ENCODE measurements at places on chromosomes 7 and 10.

GRCh38 chr7:111424768-111425167 lies 137.5 kb downstream of the IMMP2L start:
- DNase-seq: no peak

DNA sequence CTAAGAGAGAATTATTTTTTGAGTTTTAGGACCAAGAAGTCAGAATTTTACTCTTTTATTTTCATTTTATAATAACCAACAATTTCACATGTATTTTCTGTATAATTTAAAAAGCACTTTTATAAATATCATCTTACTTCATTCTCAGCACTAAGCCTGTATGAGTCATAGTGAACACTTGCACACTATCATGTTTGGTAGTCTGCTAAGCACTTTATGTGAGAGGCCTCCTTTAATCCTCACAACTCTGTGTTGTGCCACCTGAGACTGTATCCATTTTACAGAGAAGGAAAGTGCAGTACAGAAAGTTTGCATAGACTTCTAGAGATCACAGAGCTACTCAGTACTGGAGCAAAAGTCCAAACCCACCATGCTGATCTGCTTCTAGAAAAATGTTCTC lies 939.6 kb downstream of the NRG3 start:
- no peak for DNase-seq

- DNase-seq: no peak
Measured at GRCh38 chr10:31816318-31816717, 112.3 kb downstream of the ARHGAP12 start.

- no peak for DNase-seq
Measured at GRCh38 chr10:24706479-24707118, 17.1 kb downstream of the ARHGAP21 start.

- peak; percentile 68 for DNase-seq
Measured at GRCh38 chr7:157139111-157139809, 534 bp downstream of the UBE3C start.

GRCh38 chr10:3095373-3096139 lies 28.2 kb downstream of the PFKP start:
- DNase-seq: peak; percentile 75

GRCh38 chr10:13213163-13213562 lies 21.0 kb downstream of the UCMA start:
- DNase-seq: no peak

DNA sequence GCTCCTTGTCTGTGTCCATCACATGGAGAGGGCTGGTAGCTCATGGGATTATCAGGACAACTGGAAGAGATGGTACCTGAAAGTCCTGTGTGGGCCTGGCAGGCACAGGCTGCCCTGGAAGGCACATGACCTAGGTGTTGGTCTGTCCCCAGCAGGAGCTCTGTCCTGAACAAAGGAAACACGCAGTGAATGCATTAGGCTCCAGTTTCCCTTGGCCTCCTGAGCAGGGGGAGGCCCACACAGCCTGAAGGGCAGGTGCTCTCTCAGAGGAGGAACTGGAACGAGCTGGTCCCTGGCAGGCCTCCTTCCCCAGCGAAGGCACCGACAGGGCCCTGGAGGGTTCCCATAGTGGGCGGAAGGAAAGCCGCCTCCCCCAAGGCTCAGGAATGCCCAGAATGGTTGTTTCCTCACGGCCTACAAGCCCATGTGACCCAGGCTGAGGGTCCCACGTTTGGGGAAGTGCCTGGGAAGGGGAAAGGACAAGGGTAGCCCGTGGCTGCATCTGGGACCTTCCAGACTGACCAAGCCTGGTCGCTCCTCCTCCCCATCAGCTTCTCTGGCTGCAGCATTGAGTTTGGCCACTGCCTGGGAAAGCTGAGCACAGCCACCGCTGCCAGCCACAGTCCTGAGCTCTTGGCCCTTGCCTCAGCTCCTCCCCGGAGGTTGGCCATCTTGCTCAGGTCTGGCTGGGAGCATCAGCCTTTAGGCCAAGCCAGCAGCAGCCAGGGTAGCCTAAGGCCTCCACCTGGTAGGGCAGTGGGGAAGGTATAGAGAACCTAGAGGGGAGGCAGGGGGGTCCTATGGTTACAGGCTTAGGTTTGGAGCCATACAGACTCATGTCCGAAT lies 21.8 kb downstream of the CXCL12 start:
- no peak for DNase-seq

- no peak for DNase-seq
Measured at GRCh38 chr7:94391726-94392392, 2.8 kb upstream of the COL1A2 start.

DNA sequence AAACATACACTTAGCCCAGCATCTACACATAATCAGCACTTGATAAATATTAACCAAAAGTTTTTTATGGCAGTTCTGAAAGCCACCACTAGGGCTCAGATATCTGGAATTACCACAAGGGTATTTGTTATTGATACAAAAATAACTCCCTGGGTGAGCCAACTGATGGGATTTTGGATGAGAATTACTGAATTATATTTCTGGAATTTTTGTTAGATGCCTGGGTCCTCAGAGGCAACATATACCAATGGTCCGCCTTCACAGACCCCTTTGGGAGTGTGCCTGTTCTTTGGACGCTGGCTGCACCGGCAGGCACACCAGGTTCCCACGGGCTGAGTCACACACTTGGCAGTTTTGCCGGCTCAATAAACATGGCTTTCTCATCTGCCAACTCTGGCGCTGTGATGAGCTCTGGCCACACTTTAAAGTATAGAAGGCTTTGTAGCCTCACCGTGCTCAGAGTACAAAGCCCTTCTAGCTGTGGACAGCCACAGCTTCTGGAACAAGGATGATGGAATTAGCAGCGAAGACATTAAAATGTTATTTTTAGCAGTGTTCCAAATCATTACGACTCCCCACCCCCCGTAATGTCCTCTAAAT lies 24.5 kb upstream of the EEPD1 start:
- peak; percentile 60 for DNase-seq

DNA sequence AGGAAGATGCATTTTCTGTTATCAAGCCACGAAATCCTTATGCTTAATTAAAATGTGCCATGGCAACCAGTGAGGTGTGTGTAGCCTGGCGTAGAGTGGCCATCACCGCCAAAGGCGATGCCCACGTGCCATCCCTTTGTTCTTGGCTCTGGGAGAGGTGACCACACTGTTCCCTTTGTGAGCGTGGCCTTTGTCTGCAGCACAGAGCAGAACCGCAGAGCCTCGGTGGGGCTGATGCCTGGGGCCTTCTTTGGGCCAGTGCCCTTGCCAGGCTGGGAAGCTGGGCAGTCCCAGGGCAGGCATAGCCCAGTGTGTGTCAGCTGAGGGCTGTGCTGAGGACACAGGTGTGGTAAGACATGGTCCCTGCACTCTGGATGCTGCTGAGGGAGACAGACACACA lies 48.3 kb downstream of the BUB3 start:
- DNase-seq: no peak

DNA sequence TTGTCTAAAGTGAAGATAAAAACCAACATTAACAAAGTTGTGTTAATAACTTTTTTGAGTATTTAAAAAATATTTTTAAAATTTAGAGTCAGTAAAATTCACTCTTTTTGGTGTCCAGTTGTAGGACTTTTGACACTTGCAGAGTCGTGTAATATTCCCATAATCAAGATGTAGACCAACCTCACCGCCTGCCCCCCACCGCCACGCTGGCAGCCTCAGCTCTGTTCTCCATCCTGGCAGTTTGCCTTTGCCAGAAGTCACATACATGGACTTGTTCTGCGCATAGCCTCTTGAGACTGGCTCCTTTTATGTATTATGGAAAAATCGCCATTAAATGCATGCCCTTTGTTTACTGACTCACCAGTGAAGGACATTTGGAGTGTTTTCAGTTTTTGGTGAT lies 27.3 kb upstream of the SYCE1 start:
- no peak for DNase-seq

DNA sequence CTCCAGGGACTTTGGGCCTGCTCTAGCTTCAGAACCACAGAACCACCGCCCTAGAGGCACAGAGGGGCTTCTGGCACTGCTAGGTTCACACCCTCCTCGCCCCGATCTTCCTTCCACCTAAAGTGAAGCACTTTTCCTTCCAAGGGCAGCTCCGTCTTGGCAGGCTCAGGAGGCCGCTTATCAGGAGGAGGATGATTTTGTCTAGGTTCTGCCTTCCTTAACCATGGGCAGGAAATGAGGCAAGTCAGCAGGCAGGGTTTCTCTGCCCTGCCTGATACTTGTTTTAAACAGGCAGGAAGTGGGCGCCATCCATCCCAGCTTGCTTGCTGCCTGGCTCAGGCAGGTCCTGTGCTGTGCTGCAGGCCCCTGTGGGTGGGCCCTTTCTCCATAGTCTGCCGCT lies 8.3 kb upstream of the ATP6V0E2 start:
- DNase-seq: peak; percentile 55

DNA sequence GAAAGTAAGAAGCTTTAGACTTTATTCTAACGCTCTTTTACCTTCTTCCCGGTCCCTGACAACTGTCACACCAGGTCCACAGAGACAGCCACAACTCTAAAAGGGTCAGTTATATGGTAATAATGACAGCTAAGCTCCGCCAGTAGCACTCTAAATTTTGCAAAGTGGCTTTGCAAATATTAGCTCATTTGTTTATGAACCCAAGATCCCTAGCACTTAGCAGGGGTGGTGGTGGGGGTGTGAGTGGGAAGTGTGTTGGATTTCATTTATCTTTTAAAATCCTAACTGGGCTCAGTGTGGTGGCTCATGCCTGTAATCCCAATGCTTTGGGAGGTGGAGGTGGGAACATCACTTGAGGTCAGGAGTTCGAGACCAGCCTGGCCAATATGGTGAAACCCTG lies 34.8 kb upstream of the SDK1 start:
- DNase-seq: no peak

DNA sequence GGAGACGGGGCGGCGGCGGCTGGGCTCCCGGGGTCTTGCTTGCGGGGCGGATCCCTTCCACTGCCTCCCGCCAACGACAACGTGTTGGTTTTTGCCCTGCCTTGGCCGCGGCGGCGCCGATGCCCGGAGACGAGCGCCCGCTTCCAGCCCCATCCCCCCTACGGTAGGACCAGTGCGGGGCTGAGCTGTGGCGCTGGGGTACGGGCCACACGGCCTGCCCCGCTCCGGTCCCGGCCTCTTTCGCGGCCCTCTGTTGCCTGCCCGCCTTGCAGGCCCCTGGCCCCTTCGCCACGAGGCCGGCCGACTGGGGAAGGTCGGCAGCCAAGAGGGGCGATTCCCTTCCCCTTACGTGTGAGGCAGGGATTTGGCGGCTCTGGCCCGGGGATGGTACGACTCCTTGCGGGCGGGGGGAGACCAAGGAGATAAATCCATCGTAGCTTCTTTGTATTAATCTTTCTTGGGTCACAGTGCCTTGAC lies 488 bp downstream of the EIF4H start:
- peak; percentile 33 for DNase-seq

DNA sequence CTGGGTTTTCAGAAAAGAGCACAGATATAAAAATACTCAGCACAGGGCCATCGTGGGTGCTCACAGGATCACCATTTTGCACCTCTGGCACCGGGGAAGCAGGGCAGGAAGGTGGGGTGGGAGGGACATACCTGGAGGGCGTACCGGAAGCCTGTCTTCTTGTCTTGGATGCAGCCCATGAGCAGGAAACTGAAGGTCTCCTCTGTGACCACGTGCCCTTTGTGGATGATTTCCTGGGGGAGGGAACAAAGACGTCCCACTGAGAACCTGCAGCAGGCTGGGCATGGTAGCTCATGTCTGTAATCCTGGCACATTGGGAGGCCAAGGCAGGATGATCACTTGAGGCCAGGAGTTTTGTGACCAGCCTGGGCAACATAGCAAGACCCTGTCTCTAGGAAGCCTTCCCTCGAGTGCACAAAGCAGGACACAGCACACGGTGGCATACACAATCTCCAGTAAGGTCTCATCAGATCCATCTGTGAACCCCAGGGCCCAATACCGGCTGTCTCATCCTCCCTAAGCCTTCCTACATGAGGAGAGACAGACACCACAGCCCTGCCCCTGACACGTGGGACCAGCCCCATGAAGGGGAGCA lies 9.5 kb downstream of the PTCD1 start:
- no peak for DNase-seq

GRCh38 chr7:7236041-7236440 lies 53.7 kb downstream of the C1GALT1 start:
- DNase-seq: no peak

DNA sequence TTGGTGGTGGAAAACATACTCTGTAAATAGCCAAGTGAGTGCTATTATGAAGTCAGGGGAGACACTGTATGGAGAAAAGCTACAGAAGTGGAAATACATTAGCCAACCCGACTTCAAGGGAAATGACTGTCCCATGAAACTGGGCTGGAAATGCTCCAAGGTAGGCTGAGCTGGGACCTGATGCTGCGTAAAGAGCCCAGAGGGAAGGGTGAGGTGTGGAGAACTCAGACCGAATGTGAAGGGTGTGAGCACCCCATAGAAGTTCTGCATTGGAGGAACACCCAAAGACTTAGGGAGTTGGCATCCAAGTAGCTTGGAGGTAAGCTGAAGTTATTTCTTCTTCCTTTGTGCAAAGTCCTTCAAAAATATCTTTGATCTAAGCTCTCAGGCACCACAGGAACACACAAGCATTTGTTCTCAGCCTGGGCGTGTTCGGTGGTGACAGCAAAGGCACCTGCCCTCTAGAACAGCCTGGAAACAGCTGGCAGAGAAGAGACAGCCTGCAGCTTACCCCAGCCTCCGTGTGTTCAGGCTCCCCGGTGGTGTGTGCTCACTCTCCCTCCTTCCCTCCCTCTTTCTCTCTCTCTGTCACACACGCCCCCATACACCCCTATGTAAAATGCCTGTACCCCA lies 19.1 kb upstream of the GJD4 start:
- DNase-seq: peak; percentile 79

- peak; percentile 58 for DNase-seq
Measured at GRCh38 chr10:112176543-112176942, 7.0 kb downstream of the GPAM start.

- DNase-seq: no peak
Measured at GRCh38 chr10:33489501-33490176, 155.2 kb upstream of the NRP1 start.

- no peak for DNase-seq
Measured at GRCh38 chr7:2387897-2388636, 15.3 kb upstream of the CHST12 start.

DNA sequence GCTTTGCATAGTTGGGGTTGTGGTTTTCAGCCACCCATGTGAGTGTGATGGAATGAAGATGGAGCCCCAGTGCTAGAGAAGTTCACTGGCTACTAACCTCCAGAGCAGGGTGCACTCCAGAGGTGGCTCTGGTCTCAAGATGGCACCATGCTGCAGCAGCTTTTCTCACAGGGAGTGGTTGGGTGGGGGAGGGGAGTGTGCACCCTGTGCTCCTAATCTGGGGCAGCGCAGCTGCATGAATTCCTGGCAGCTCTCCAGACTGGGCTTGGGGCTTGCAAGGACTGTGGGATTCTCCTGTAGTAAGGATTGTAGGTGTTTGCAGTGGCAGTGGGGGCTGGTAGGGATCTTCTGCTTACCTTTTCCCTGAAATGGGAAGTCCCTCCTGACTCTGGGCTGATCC lies 23.7 kb downstream of the PHTF2 start:
- DNase-seq: no peak

DNA sequence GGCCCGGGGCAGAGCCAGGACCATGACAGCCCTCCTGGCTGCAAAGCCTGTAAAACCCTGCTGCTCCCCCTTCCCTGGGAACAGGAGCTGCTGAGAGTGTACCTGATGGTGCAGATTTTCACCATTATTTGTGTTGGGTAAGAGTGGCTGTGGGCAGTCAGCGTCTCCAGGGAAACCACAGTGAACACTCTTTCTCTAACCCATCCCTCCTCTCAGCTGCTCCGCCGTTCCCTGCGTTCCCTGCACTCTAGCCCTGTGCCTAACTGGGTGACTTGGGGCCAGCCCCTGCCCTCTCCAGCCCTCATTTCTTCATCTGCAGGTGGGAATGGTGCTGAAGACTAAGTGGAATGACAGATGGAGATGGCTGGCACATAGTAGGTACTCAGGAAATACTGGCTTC lies 75.9 kb upstream of the PCBD1 start:
- DNase-seq: no peak
